ENCODE measurements at places on chromosomes 6 and 20. TPM values are rescaled to one million over a fixed set of nuclear protein-coding genes. Genes with fewer than 3 reads are reported as not detected.

The RGS17 gene
- 9.3 TPM for total RNA-seq

DNA sequence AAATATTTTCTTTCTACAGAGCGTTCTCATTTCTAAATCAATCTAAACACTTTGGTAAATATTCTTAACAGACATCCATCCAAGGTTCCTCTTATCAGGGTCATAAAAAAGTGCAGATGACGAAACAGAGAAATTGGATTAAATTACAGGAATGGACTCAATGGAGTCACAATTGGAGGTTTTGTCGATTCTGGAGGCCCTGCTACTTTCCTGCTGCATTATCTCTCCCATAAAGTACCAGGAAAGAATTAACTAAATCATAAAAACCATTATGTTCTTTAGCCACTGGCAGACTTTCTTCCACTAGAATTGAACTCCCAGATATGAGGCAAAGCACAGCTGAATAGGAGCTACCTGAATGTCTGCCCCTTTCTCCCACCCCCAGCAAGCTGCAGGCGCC, 610.6 kb downstream of the HDGFL1 start:
- no peak for DNase-seq

GRCh38 chr20:50730765-50731054, 670 bp upstream of the PARD6B start:
- no peak for DNase-seq

DNA sequence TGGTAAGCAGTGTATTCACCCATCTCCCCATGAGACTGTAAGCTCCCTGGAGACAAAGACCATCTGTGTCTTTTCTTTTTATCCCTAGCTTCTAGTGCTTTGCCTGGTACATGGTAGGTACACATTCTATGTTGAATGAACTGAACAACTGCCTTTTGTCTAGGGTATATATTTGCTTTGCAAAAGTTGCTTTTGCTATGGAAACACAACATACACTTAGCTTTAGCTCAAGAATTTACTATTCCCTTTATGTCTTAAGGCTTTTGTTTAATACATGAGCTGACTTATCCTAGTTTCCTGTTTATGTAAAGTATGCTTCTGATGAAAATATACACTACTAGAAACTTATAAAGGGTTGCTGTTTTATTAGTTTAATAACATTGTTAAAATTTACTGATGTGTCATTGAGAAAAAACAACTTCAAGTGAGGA, 198.2 kb downstream of the PRL start:
- DNase-seq: no peak

DNA sequence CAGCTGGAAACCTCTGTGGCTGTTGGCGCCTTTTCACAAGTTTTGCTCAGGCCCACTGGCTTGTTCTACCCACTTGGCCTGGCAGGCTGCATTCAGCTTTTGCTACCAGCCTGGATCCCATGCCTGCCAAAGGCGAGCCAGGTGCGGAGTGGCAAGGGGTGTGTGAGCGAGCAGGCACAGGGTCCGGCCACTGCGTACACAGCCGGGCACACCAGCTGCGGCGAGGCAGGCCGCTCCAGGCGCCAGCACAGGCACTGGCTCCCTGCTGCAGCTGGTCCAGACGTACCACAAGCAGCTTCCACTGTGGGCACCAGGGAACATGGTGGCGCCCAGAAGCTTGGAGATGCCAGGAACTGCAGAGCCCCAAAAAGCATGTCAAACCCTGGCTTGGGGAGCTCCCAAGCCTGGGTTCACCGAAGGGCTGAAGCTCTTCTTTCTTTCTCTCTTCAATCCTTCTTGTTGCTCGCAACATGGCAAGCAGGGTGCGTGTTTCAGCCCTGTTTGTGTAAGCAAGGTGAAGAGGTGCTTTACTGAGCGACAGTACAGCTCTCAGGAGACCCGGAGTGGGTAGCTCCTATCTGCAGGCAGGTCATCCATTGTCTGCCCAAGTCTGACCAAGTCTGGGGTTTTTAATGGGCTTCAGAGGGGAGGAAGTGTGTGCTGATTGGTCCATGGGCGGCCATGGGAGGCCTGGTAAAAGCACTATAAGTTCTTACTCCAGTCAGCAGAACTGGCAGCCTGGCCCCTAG, 32.6 kb upstream of the GRM4 start:
- no peak for DNase-seq

DNA sequence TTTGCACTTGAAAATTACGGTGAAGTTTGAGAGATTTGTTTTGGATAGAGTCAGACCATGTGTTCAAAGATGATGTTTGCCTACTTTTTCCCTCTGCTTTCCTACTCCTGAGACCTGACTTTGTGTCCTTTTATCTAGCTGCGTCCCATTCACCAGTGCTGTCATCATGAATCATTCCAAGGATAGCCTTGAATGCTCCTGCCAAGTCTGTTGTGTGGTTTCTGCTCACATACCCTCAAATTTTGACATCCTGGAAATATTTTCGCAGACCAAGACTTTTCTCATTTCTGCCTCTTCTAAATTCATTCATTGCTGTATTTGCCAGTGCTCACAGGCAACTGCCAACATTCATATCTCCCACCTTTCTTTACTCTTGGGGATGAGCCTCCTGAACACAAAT, 175.9 kb upstream of the SCGN start:
- DNase-seq: no peak

- no peak for DNase-seq
Observed at GRCh38 chr6:167152862-167153261, 4.9 kb downstream of the GPR31 start.

Data from Caki2 (cell line).